ENCODE measurements at places on chromosomes 6 and 20.

- no peak for DNase-seq
Measured at GRCh38 chr6:33944686-33945411, 141.0 kb upstream of the MLN start.

DNA sequence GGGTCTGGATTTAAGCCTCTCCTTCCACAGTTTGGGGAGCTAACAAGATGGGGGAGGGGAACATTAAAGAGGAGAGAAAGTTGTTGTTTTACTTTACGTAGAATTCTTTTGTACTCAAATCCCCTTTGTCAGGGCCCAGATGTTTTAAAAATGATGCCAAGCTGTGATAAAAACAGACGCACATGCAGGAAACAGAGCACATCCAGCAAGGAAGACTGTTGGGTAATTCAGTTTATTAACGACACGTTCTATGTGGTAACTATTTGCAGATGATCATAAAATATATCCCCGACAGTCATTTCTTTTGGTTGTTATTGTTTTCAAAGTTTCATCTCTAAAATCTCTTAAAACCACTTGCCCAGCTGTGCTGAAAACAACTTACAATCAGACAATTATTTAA is 307.0 kb upstream of the PRDM1 start:
- DNase-seq = no peak

DNA sequence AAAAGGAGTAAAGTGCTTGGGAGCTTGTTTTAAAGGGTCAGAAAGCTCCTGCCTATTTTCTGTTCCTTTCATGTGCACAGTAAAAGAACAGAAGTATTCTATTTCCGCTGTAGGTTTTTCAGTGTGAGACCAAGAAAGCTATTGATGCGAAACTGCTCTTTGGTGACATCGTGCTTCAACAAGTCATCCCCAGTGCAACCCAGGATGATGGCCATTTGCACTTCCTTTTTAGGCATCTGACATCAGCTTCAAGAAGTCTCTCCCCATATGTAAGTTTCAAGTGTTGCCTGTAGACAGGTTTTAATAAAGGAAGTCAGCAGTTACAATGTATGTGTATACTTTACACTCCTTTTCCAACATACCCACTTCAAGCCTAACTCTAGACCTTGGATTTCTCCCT is 131.6 kb downstream of the RFX6 start:
- no peak for DNase-seq

DNA sequence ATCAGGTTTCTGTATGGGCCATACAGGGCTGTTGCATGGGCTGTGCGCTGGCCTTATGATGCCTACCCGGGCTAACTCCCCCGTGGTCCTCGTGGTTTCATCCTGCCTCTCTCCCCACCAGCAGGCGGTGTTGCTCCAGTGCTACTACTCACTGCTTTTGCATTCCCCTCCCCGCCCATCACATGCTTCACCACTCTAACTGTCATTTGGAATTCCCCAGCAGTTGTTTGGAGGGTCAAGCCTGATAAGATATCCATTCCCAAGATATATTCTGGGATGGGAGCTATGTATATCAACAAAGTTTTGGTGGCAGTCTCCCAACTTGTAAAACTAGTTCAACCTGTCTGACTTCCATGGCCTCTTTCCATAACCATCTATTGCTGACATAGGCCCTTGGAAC is 233.2 kb upstream of the SOX4 start:
- no peak for DNase-seq

DNA sequence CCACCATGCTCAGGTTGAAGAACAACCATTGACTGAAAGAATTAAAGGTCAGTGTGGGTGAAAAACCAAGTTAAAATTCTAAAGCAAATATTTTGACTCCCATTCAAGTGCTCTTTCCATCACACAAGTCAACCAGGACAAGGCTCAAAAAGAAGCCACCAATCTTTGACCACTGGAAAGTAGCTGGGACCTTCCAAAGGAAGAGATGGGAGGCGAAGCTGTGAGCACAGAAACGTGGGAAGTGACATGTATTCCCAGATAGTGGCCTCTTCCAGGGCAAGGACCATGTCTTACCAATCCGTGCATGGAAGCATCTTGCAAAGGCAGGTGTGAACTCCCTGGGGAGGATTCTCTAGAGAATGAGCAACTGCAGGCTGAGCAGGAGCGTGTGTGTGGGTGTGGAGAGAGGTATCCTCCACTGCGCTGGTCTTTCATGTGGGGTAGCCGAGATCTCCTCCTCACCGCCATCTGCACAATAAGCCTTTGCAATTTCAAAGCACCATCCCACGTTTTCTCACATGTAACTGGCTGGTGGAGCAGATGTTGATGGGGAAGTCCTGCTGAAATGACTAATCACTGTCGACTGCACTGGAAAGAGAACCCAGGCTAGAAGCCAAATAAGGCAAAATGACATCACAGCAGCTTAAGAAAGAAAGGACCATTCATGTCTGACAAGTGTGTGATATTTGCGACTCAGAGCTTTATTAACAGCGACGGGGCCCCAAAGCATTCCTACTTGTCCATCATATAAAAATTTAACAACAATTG is 189.4 kb upstream of the RREB1 start:
- DNase-seq = no peak

DNA sequence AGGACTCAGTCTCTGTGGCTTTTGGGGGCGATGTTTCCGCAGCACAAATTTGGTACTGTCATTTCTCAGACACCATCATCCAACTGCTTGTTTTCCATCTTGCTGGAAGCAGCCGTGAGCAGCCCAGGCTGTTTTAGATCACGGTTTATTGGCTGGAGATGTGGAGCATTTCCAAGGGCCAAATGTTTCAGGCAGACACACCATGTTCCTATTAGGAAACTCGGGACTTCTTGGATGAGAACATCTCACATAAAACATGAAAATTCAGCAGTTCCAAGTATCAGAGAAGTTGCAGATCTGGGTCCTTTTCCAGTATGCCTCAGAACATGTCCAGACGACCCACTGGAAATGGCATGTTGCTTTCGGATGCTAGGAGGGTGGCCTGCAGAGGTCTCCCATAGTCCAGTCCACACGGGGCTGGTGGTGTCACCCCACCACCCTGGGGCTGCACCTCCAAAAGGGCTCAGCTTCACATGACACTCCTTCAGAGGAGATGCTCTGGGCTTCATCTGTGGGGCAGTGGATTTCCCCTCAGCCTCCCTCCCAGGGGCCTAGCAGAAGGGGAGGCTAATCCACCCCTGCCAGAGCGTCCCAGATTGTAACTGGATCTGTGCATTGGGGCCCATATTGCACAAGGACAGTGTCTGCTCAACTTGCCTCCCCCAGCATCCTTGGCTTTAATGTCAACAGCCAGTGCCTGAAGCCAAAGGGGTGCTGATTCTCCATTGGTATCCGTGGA is 176.3 kb downstream of the SCP2D1 start:
- DNase-seq = no peak

- no peak for DNase-seq
Measured at GRCh38 chr6:107230024-107230423, 114.7 kb upstream of the BEND3 start.

GRCh38 chr6:45921691-45922281 is 93.9 kb downstream of the CLIC5 start:
- no peak for DNase-seq

GRCh38 chr6:157258878-157259277 is 64.4 kb downstream of the TMEM242 start:
- no peak for DNase-seq

DNA sequence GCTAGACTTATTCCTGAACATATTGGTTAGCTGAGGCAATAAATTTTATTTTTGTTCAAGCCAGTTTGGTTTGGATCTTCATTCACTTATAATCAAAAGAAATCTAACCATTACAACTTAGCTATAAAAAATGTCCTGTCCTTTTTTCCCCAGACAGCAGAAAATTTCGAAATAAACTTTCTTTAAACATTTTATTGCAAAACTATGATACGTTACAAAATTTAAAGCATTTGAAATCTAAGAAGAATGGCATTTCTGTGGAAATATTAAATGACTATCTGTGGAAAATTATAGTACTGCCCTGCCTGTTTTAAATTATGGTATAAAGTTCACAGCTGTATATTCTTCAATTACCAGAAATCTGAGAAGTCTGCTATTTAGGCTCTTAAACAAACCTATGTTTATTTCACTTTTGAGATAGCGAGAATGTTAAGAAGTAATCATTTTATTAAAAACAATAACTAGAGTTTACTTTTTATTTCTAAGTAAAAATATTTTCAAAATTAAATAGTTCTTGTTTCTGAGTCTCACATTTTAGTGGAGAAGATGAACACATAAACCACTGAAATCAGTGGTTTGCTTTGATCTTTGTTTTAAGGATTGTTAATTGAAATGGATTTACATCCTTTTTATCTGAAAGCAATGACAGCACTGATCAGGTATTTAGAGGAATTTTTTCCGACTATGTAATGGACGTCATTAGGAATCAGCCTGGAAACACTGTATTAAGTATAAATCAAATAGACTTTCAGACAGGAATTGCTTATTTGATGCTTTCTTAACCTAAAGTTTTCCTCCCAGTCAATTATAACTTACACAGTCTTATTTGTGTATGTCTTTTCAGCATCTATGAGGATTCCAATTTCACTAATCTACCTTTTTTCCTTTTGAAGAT is 553.7 kb downstream of the COL12A1 start:
- DNase-seq = no peak

DNA sequence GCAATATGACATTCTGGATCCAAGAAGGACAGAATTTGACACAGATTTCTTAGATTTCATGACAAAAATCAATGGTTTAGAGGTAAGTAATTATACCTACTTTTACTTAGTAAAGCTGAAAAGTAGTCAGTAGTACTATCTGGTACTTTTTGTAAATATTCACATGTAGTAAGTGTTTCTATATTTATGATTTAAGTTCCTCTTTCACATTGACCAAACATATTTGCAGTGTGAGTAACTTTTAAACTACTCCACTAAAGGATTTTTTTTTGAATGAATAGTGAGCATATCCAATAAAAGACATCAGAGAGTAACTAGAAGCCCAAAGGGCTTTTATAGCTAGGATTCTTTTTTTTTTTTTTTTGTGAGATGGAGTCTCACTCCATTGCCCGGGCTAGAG is 60.8 kb downstream of the DNAH8 start:
- DNase-seq = no peak

DNA sequence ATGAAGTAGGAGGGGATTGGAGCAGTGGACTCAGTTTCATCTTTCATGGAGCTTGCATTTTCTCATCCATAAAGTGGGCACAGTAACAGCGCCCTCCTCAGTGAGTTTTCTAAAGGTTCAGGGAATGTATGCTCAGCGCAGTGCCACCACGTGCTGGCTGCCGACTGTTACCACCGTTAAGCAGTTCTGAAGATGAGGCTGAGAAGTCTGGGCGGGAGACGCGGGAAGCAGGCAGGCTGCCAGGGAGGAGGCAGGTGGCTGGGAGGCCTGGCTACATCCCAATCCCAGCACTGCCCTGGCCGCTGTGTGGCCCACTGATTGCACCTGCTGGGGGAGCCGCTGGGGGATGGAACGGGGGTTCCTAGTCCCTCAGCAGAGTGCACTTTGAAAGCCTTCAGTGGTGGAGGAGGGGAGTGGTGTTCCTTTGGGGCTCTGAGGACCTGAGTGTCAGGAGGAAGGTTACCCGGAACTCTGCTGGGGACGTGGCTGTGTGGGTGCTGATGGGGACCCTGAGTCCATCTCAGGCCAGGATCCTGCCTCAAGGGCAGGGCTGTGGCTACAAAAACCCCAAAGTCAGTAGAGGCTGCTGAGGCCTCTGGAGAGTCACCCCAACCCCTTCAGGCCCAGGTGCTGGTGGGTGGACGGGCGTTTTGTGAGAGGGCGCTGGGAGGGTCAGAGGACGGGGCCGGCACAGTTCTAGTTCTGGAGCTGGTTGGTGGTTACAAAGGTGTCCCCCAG is 28.0 kb upstream of the PHACTR3 start:
- DNase-seq = no peak

All from Panc1 (cell line).